ENCODE measurements at places on chromosomes 4 and X. TPM values are rescaled to one million over a fixed set of nuclear protein-coding genes. Genes with fewer than 3 reads are reported as not detected.

- DNase-seq, result no peak
Measured at GRCh38 chr4:120850018-120850599, 72.4 kb downstream of the PRDM5 start.

DNA sequence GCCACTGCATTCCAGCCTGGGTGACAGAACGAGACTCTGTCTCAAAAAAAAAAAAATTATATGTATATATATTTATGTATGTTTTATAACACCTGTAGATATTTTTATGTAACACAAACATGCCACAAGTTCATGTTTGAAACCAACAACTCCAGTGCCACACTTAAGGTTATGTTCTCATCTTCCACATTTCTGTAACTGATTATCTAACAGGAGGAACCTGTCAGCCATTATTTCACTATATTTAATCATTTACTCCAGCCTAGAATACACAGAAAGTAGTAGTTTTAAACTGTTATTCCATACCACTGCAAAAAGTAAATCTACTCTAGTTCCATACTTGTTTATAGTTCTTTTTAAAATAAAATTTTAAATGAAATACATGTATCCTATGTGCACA lies 32.3 kb downstream of the MCUB start:
- DNase-seq, result no peak

DNA sequence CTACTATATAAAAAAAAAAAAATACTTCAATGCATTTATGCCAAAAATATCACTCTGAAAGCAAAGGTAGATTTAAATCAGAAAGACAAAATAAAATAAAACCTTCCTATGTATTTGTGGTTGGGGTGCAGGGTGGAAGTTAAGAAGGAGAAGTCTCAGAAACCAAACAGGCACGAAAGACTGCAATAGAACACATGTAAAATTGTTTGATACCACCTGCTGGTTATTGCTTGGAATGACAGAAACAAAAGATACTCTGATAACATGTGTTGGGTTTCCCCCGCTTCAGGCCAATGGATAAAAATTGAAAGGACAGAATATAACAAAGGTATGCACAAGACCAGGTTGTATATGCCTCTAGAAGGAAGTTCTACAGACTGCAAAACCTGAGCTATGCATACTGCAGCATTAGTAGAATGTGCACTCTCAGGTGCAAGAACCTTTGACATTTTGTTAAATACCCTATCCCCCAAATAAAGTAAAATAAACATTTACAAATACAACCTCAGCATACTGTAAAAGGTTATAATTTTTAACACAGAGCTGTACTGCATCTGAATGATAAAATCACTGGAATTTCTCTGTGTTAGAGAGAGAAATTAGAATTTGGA lies 118.8 kb downstream of the GABRA2 start:
- DNase-seq, result no peak

DNA sequence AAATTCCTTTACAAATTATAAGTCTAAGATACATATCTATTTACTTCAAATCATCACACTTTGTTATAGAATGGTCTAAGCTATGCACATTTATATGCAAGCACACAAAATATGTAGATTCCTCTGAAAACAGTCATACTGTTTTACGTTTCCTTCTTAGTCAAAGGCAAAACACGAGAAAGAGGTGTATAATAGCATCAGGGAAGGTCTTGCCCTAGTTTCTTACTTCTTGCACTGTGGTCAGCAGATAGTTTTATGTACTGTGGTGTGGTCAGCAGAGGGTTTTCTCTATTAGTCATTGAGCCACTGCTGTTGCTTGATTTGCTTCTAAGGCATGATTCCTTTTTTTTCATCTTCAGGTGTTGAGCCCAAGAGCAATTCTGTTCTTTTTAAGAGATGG lies 117.7 kb downstream of the ADAM29 start:
- no peak for DNase-seq

DNA sequence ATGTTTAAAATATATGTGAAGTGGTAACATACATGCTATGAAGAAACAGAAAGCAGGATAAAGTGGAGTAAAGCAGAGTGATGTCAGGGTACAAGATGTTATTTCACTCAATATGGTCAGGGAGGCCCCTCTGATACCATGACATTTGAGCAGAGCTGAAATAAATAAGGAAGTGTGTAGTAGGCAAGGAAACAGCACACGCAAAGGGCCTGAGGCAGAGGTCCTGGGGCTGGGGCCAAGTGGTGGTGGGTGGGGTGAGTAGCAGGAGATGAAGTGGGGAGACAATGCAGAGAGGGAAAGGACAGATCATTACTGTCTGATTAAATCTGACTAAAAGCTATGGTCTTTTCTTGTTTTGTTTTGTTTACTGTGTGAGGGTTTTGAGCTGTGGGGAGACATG lies 61.1 kb downstream of the FAM13A start:
- DNase-seq, result no peak

Gene H2BW2
- total RNA-seq, result not detected

Gene TLR8
- 0.66 TPM for total RNA-seq

Gene FAM200B
- 55.9 TPM for total RNA-seq

Gene UGT2B15
- not detected for total RNA-seq

Gene TECRL
- total RNA-seq, result not detected
